ENCODE measurements at places on chromosomes 5 and 9.

- no peak for DNase-seq
These were observed 96.7 kb upstream of the RETREG1 start for GRCh38 chr5:16713386-16713928.

DNA sequence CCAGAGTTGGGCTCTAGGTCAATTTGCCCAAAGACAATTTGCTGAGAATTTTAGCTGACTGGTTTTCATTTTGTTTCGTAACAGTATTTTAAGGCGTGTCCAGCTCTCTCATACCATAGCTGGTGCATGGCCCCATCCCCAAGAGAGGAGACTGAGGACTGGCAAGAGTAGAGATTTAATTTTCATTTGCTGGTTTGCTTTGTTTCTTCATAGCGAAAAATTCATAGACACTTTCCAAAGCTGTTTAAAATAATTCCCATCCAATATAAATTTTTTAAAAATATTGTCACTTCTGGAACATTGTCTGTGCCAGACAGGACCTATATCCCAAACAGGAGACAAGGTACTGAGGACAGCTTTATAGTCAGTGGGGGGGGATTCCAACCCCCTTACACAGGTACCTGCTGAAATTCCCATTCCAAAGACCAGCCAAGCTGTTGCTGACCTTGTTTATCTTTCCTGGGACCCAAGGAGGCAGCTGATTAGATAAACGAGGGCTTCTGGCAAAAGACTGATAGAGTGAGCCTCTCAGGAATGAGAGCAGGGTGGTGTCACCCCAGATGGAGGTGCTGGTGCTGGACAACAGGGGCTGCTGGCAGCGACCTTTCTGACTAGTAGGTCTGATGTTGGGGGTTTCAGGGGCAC is 6.8 kb upstream of the ANGPTL2 start:
- no peak for DNase-seq

DNA sequence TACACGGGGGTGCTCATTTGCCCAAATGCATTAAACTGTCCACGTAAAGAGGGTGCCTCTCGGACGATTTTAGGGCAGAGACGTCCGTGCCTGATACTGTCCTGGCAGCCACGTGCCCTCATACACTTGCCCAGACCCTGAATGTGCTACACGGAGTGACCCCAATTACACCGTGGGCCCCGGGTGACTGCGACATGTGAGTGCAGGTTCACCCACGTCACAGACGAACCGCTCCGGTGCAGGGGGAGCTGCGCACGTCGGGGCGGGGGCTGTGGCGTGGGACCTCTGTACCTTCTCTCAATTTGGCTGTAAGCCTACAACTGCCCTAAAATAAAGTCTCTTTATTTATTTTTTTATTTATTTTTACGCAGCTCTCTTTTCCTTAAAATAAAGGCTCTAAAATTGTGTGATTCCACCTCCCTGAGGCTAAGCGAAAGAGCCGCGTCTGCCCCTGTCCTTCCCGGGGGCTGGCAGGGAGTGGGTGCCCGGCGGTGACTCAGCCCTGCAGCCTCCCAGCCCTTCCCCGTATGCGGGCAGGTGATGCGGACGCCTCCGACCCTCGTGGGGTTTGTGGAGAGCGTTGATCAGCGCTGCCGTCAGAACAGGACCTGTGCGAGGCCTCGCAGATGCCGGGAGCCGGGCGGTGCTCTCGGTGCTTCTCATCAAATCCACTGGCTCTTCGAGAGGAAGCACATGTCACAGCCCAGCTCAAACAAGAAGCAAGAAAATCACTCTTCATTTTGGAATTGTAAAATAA is 9.2 kb upstream of the EGFL7 start:
- DNase-seq, result no peak

DNA sequence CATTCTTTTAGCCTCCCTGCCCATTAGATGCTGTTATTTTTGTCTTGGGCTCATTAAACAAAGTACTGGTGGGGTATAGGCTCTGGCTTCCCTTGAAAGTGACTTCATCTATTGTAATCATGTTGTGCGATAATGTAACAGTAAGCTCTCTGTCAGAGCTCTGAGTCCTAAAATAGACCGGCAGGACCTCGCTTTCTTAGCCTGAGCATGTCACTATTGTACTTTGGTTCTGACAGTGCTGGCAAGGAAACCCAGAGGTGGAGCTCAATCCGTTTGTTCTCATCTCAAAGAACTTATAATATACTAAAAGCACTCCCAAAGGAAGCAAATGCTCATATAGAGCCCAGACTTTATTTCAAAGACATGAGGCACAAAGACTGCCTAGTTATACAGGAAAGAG is 339.1 kb upstream of the CCNH start:
- no peak for DNase-seq

- no peak for DNase-seq
These were observed 227.1 kb upstream of the NREP start for GRCh38 chr5:111984044-111984443.

- peak; percentile 38 for DNase-seq
These were observed 1.3 kb downstream of the NOTCH1 start for GRCh38 chr9:136544548-136544963.

DNA sequence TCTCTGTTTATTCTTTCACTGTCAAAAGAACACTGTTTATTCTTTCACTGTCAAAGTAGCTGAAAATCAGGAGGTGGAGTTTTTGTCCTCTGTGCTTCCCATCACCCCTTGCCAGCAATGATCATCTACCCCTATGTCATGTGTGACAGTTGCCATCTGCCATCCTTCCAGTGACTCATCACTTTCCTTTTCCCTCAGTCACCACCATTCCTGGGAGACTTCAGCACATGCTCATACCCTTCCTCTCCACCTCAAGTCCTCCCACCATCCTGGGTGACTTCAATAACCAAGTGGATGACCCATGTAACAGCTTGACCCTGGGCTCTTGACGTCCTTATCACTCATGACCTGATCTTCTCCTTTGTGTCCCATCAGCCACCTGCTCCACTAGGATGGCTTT is 43.3 kb upstream of the RASEF start:
- DNase-seq, result no peak

GRCh38 chr5:115393239-115393638 is 96.8 kb upstream of the CCDC112 start:
- no peak for DNase-seq

Data from central memory CD4-positive, alpha-beta T cell (primary cell).